Mesendoderm (in vitro differentiated cells): ENCODE measurements at places on chromosomes 7 and 10.

DNA sequence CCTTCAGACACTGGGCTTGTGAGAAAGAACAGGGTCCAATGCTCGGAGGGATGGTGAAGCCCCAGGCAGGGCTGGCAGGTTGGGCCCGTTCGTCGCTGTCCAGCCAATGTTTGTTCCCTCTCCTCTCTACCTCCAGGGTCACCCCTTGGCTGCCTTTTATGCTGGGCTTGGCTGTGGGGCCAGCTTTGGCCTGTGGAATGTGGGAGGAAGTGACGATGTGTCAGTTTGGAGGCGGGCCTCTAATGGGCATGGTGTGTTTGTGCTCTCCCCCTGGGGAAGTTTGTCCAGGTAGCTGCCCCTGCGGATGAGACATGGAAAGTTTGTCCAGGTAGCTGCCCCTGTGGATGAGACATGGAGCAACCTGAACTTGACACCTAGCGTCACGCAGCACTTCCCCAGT lies 236.7 kb downstream of the GLRX3 start:
- no peak overlapping the region for H3K4me3 ChIP-seq
- DNase-seq: peak; percentile 50
- no peaks in the 10 kb centered on the region for H3K4me1 ChIP-seq
- no peak overlapping the region for H3K27ac ChIP-seq
- H3K27me3 ChIP-seq: no peaks in the 10 kb centered on the region

DNA sequence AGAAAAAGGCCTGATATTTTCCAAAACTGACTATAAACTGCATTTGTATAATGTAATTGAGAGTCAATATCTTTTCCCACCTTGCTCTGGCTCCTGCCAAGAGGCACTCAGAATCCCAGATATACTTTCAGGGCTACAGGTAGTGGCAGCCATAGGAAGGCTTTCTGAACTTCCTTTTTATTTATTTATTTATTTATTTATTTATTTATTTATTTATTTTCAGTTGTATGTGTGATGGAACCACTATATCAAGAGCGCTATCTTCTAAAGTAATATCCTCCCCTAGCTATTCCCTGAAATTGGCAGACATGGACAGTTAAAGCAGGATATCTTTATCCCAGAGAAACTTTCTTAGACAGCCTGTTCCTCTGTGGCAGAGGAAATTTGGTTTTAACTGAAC lies 86.7 kb downstream of the SEMA3E start:
- no peak for DNase-seq
- no peak overlapping the region for H3K4me3 ChIP-seq
- no peaks in the 10 kb centered on the region for H3K36me3 ChIP-seq
- H3K4me1 ChIP-seq: no peaks in the 10 kb centered on the region

DNA sequence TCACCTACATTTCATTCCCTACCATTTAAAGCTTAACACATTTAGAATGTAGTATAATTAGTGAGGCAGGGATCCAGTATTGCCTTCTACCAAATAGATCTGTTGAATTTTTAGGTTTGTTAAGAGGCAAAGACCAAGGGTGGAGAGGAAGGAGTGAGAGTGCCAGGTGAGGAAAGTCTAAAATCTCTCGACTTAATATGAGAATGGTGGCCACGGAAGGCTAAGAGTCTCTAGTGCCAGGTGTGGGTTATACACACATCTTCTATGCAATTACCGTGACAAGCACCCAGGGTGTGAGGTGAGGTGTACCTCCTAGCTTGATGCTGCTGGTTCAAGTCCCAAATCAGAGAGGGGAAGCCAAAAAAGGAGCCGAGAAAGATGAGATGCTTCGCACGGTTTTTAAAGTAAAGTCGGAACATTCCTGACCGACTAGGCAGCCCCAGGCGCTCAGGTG lies 439 bp downstream of the IQUB start:
- no peak for DNase-seq
- no peaks in the 10 kb centered on the region for H3K27me3 ChIP-seq
- H3K4me3 ChIP-seq: peak overlapping the region; percentile 62
- H3K36me3 ChIP-seq: no peaks in the 10 kb centered on the region
- no peak overlapping the region for H3K27ac ChIP-seq

GRCh38 chr10:86100581-86101061 lies 266.0 kb downstream of the GRID1 start:
- no peaks in the 10 kb centered on the region for H3K27me3 ChIP-seq
- H3K4me3 ChIP-seq: no peak overlapping the region
- no peak overlapping the region for H3K27ac ChIP-seq
- no peaks in the 10 kb centered on the region for H3K4me1 ChIP-seq
- H3K36me3 ChIP-seq: no peaks in the 10 kb centered on the region

- no peaks in the 10 kb centered on the region for H3K4me1 ChIP-seq
- H3K27me3 ChIP-seq: no peaks in the 10 kb centered on the region
- H3K36me3 ChIP-seq: peaks cover 1% of the 10 kb centered on the region
- no peak overlapping the region for H3K4me3 ChIP-seq
Measured at GRCh38 chr10:99661377-99661763, 2.1 kb downstream of the ENTPD7 start.

GRCh38 chr7:30166841-30167235 lies 32.1 kb downstream of the MTURN start:
- H3K27me3 ChIP-seq: no peaks in the 10 kb centered on the region
- H3K4me1 ChIP-seq: no peaks in the 10 kb centered on the region
- H3K36me3 ChIP-seq: no peaks in the 10 kb centered on the region
- no peak overlapping the region for H3K4me3 ChIP-seq
- no peak overlapping the region for H3K27ac ChIP-seq

DNA sequence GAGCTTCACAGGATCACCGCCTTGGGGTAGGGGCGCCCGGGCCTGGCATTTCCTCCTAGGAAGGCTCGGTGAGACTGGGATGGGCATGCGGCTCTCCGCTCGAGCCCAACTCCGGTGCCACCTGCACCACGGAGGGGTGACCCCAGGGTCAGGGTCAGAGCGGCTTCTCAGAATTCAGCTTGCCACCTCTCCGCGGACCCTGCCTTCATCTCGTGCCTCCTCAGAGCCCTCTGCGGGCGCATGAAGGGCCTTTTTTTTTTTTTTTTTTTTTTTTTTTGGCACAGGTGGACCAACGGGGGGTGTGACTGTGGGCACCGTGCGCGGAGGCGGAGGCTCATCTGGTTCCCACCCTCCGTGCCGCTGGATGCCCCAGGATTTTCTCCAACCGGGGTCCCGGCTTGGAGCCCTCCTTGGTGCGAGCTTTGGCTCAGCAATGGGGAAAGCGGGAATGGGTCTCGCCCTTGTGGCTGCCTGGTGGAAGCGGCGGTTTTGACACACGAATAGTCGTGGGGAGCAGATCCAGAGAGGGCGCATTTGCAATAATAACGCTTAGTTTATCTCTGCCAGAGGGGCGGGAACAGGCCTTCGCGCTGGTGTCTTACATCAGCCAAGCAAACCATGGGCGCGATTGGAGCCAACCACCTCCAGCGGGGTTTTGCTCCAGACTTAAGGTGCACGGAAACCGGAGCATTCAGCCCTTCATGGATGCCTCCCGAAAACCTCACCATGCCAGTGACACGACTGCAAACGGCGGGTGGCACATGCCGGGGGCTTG lies 5.0 kb upstream of the TNRC18 start:
- DNase-seq: peak; percentile 76
- peak overlapping the region; percentile 41 for H3K27ac ChIP-seq
- H3K4me1 ChIP-seq: peaks cover 5% of the 10 kb centered on the region
- no peaks in the 10 kb centered on the region for H3K36me3 ChIP-seq

- DNase-seq: no peak
- no peak overlapping the region for H3K27ac ChIP-seq
- H3K27me3 ChIP-seq: no peaks in the 10 kb centered on the region
- H3K4me3 ChIP-seq: no peak overlapping the region
- peaks cover 6% of the 10 kb centered on the region for H3K4me1 ChIP-seq
Measured at GRCh38 chr7:155232911-155233310, 64.8 kb upstream of the INSIG1 start.

DNA sequence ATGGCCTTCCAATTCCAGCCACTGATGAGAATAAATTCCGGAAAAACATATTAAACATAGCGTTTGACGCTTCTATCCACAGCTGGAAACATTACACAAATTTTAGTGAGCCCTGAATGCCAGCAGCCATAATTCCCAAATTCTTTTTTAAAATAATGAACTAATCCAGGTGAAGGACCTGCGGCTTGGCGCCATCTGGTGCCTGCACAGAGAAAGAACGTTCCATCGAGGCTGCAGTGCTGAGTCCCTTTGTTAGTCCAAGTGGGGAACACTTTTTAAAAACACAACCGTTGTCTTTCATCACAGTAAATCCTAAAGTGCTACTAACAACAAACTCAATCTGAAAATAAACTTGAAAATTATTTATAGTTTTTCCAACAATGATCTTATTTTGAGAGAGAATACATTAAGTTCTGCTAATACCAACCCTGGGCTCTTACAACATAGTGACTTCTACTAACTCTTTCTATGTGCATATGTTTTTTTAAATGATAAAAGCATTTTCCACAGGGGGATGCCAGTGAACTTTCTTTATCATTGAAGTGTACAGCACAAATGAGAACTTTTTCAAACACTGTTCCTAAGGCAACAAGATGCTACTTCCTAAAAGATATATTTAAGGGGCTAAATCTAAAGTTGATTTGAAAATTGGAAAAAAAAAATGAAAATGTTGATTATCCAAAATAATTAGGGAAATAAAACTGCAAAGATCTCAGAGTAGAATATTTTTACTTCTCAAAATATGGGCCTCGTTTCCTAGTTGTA lies 166.9 kb upstream of the RNF32 start:
- H3K27me3 ChIP-seq: no peaks in the 10 kb centered on the region
- H3K36me3 ChIP-seq: no peaks in the 10 kb centered on the region
- H3K27ac ChIP-seq: no peak overlapping the region
- H3K4me1 ChIP-seq: no peaks in the 10 kb centered on the region
- H3K4me3 ChIP-seq: no peak overlapping the region
